Activated CD4-positive, alpha-beta T cell treated with anti-CD3 and anti-CD28 coated beads for 1 hour (primary cell): ENCODE measurements at places on chromosomes 6 and 20.

GRCh38 chr20:37850724-37851355 lies 52.1 kb upstream of the VSTM2L start:
- no peak for DNase-seq

DNA sequence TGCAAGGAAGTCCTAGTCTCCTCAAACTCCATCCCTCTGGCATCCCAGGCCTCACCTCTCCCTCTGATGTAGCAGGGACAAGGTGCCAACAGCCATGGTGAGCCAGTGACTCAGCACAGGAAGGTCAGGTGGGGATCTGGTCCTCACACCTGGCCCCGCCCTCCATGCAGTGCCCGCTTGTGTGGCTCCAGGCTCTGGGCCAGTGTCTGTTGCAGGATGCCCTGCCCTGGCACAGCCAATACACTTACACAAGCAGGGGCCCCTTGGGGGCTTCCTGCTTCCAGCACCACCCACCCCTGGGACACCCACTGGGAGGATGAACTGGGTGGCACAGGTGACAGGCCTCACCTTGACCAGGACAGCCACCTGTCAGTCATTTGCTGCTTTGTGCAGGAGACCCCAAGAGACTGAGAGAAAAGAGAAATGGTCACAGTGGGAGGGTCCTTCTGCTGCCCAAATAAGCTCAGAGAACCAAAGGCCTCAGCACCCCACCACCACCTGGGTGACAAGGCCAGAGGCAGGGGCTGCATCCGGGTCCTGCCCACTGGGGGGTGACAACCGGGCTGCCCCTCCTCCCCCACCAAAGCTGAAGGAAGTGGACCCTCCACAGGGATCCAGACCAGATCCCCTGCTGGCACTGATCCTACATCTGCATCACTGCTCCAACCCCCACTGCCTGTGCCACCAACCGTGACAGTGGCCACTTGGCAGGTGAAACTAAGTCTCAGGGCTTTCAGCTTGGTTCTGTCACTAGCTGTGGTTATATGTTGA lies 658.8 kb upstream of the DEFB115 start:
- DNase-seq: no peak

GRCh38 chr6:24927985-24928745 lies 7.6 kb downstream of the RIPOR2 start:
- DNase-seq: no peak

- DNase-seq: no peak
Observed at GRCh38 chr6:26269531-26270485, 95.2 kb upstream of the BTN3A2 start.

DNA sequence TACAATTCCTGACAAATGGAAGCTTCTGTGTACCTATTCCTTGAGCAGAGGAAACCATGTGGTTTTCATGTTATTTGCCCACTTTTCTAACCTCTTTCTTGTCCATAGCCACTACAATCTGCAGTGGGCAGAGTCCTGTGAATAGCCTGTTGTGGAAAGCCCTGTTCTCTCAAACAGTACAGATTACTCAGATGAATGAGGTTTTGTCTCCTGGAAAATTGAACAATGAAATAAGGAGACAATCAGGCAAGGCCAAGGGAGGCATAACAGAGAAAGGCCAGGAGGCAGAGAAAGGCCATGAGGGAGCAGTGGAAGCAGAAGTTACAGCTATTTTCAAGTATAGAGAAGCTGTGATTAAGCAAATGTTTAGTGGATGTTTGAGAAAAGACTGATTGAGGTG lies 189.3 kb downstream of the GRIK2 start:
- no peak for DNase-seq

- no peak for DNase-seq
Observed at GRCh38 chr6:37125774-37126492, 44.0 kb upstream of the PIM1 start.

GRCh38 chr6:106974999-106975737 lies 639 bp upstream of the CD24 start:
- DNase-seq: no peak

GRCh38 chr6:121143476-121143875 lies 190.8 kb downstream of the TBC1D32 start:
- DNase-seq: no peak

- peak; percentile 30 for DNase-seq
Observed at GRCh38 chr20:47317127-47317895, 39.2 kb downstream of the ZMYND8 start.

- no peak for DNase-seq
Observed at GRCh38 chr6:101770116-101770515, 376.6 kb downstream of the GRIK2 start.
